Kidney epithelial cell (primary cell): ENCODE measurements at places on chromosomes 13 and 19. TPM values are rescaled to one million over a fixed set of nuclear protein-coding genes. Genes with fewer than 3 reads are reported as not detected.

DNA sequence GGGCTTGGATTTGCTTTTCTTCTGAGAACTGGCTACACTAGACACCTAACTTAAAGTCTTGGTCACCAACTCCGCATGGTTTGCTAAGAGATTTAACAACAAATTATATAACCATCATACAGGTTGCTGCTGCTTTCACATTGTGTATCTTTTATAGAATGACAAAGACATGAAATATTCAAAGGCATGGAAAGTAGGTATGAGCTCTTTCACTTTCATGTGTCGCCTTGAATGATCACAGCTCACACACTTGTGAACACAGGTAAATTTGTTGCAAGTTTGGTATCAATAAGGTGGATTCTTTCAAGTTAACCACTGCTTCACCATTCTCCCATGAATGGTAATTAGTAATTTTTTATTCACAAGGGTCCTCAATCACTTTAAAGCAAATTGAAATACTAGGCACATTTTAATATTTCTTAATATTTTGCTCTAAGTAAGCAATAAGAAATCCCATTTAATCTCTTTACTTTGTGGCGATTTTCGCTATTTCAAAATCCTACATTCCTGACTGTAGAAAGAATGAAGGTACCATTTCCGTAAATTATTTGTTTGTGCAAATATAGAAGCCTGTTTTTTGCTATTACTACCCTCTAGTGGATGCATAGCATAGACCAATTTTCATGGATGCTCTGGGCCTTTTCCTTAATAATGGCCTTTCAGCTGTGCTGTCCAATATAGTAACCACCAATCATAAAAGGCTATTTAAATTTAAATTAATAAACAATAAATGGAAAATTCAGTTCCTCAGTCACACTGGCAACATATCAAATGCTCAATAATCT, 45.5 kb upstream of the FREM2 start:
- DNase-seq, result no peak

- no peak for DNase-seq
Measured at GRCh38 chr13:48411147-48411794, 1.6 kb downstream of the LPAR6 start.

DNA sequence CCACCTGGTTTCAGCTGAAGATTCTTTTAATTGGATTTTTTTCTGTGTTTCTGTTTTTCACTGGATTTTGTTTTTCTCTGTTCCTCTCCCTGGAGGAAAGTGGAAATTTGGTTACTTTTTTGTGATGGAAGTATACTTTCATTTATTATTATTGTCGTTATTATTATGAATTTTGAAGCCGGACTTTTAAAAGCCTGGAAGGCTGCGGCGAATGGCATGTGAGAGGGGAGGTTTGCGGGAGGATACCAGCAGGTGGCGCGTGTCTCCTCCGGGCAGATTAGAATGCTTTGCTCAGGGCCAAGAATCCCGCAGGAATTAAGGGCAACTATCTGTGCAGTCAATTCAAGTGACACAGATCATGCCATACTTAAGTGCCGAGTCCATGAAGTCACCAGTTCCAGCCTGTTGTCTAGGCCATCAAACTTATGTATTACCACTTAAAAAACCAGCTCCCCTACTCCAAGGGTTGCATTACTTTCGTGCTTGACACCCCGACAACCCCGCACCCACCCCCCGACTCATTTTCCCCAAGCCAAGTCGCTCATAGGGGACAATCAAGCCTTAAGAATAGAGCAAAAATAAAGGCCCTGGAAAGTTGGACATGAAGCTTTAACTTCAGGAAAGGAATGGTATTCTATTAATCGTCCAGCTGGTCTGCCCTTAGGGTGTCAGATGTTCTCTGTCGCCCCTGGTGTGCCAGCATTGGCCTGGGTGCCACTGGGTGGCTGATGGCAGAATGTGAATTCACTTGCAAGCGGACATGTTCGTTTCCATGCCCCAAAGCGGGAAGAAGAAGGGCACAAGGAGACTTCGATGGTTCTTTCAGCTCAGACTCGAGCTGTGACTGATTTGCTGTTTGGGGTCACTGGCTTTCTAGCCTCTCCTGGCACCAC, 1.3 kb upstream of the LRCH1 start:
- no peak for DNase-seq

GRCh38 chr13:102768909-102769308, 4.7 kb downstream of the TEX30 start:
- DNase-seq, result no peak

- DNase-seq, result no peak
Measured at GRCh38 chr19:58400316-58400915, 5.0 kb downstream of the RNF225 start.

- no peak for DNase-seq
Measured at GRCh38 chr13:57632276-57633140, 964 bp downstream of the PCDH17 start.

DNA sequence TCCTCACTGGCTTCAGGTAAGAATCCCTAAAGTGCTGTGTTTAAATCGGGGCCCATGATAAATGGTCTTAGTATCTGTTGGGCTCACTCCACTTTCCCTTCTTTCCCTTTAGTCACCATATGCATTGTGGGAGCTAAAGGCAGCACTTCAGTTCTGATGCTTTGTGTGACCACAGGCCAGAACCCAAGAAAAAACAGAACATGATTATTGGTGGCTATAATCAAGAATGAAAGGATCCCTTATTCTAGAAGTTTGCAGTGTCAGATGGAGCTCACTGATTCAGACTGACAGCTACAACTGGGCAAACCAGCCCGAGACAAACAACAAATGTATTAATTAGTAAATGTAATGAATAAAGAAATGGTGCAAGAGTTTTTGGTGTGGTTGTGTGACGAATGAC, 57.3 kb upstream of the POMP start:
- no peak for DNase-seq

The SLC25A41 gene
- not detected in 2 replicates for total RNA-seq

The MLLT1 gene
- total RNA-seq, result 23.1 and 27.6 TPM in 2 replicates

The PVR gene
- total RNA-seq, result 176 and 210 TPM in 2 replicates

The MAST3 gene
- 4.6 and 4.8 TPM in 2 replicates for total RNA-seq

The KRTDAP gene
- not detected in 2 replicates for total RNA-seq
